ENCODE measurements at places on chromosomes 6 and 20. TPM values are rescaled to one million over a fixed set of nuclear protein-coding genes. Genes with fewer than 3 reads are reported as not detected.

The RHAG gene
- total RNA-seq: not detected

DNA sequence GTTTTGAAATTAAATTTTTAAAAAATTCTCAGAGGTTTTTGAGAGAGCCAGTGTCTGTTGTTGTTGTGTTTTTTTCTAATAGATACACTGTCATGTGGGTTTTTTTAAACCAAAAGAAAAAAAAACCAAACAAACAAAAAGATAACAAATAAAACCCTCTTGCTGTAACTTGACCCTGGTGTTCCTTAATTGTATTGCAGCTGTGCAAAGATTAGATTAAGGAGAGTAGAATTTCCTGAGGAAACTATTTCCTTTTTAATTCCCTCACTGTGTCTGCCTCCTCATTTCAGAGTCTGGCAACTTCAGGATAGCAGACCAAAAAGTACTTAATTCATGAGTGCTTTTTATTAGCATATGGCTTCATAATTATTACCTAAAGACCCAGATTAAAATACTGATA is 281.9 kb downstream of the EPM2A start:
- H3K27ac ChIP-seq: no peak overlapping the region
- no peak overlapping the region for H3K4me3 ChIP-seq
- H3K36me3 ChIP-seq: no peaks in the 10 kb centered on the region
- DNase-seq: no peak

DNA sequence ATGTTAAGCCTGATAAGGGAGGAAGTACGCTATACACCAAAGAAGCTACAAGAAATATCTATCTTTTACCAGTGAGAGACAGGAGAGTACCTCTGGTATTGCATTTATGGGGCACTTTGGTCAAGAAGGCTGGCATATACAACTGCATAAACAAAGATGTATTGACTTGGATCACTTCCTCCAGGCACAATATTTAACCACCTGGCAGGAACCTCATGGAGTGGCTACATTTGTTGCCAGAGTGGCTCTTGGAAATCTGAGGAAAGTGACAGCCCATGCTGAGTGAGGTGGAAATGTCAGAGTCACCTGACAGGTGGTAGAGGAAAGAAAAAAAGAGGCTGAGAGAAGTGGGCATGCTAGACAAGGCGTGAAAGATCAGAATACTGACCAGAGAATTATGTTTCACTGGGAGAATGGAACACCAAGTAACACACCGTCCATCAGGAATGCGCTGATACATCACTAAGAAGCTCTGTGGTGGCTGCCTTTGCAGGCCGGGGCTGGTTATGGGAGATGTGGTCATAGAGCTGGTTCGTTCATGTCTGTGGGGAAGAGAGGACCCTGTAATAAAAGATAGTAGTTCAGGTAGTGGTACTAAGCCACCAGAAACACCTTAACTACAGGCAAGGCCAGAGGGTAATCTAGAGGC is 61.4 kb upstream of the UFL1 start:
- no peaks in the 10 kb centered on the region for H3K4me1 ChIP-seq
- no peak overlapping the region for H3K27ac ChIP-seq
- H3K36me3 ChIP-seq: no peaks in the 10 kb centered on the region
- no peak overlapping the region for H3K4me3 ChIP-seq
- no peak for DNase-seq
- H3K27me3 ChIP-seq: no peaks in the 10 kb centered on the region

DNA sequence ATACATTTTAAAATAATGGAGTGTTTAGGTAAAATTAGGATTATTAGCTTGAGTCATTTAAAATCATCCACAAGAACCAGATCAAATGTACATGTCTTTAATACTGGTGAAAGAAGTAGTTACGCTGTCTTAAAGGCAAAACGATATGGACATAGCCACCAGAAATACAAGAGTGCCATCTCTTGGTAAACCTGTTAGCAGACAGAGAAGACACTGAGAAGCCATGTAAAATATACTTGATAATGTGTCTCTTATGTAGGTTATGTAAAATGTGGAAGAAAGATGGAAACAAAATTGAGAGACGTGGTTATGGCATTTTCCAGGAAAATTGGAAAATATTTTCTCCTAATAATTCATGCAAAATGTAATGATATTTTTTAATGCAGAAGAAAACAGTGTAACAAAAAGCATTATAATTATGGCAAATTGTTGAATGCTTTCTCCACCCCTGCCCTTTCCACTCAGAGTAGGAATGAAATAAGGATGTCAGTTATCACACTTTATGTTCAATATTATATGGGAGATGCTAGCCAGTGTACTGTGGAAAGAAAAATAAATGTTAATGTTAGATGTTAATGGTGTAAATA is 12.2 kb upstream of the SLC17A2 start:
- no peaks in the 10 kb centered on the region for H3K36me3 ChIP-seq
- no peak overlapping the region for H3K4me3 ChIP-seq
- no peak for DNase-seq
- no peaks in the 10 kb centered on the region for H3K27me3 ChIP-seq
- no peak overlapping the region for H3K27ac ChIP-seq

DNA sequence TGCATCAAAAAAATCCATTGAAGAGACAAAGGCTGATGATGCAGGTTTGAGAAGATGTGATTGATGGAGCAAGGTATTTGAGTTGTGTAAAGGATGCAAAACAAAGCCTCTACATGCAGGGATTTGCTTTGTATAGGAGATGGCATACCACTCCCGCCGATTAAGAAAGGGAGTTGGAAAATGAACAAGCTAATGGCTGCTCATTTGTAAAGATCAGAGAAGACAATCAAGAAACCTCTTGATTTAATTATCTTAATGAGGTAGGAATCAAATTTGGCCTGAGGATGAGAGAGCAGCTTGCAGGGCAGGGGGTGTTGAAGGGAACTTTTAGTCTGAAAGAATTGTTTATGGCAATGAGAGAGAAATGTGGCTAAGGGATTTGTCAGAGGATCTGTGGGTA is 448.2 kb upstream of the ADGRB3 start:
- no peaks in the 10 kb centered on the region for H3K36me3 ChIP-seq
- no peak overlapping the region for H3K27ac ChIP-seq
- no peaks in the 10 kb centered on the region for H3K27me3 ChIP-seq

DNA sequence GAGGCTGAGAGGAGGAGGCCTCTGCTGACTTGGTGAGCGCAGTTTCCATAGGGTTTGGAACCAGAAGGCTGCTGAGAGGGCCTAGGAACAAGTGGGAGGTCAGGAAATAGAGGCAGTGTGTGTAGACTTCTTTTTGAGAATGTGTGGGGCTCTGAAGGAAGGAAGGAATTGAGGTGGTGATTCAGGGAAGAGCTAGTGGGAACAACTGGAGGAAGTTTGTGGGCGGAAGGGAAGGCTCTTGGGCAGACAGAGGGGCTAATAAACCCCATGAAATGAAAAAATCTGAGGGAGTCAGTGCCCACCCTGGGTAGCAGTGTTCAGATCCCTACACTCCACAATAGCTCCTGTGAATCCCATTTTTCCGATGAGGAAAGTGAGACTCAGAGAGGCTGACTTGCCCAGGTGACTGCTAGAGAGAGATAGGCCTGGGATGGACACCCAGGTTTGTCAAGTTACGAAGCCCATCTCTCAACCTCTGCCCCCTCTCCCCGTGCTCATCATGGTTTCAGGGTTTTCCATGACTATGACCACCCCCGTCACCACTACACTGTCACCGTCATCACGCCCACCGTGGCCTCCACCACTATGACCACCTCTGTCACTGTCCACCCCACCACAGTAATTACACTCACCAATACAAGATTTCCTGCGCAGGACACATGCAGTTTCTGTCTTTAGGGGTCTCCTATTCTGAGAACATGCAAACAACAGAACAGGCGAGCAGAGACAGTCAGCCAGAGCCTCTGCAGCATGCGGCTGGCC is 106.4 kb downstream of the MRPL14 start:
- H3K27me3 ChIP-seq: no peaks in the 10 kb centered on the region
- DNase-seq: no peak
- no peak overlapping the region for H3K27ac ChIP-seq

- no peak overlapping the region for H3K4me3 ChIP-seq
- H3K4me1 ChIP-seq: no peaks in the 10 kb centered on the region
- no peak overlapping the region for H3K27ac ChIP-seq
- no peaks in the 10 kb centered on the region for H3K36me3 ChIP-seq
Observed at GRCh38 chr6:135920689-135921088, 69.2 kb downstream of the PDE7B start.

DNA sequence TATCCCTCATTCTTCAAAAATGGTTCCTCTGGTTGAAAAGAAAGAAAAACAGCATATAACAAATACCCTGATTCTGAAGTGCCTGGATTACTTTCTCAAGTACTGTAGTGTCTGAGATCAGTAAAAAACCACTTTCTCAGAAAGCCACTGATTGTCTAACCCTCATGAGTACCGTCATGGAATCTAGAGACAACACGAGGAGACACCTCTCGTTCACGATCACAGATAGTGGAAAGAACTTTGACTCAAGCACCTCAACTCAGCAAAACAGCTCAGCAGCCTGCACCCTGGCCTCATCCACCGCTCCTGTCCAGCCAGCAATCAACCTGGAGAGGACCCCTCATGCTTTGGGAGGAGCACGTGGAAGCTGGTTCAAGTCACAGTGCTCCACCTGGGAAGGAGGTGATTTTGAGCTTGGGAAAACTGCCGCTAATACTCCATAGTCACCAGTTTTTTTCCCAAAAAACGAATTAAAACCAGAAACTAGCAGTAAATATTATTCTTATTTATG is 1.0 kb downstream of the SCML4 start:
- DNase-seq: no peak
- no peaks in the 10 kb centered on the region for H3K36me3 ChIP-seq
- H3K27me3 ChIP-seq: no peaks in the 10 kb centered on the region
- H3K4me3 ChIP-seq: no peak overlapping the region
- peaks cover 60% of the 10 kb centered on the region for H3K4me1 ChIP-seq

DNA sequence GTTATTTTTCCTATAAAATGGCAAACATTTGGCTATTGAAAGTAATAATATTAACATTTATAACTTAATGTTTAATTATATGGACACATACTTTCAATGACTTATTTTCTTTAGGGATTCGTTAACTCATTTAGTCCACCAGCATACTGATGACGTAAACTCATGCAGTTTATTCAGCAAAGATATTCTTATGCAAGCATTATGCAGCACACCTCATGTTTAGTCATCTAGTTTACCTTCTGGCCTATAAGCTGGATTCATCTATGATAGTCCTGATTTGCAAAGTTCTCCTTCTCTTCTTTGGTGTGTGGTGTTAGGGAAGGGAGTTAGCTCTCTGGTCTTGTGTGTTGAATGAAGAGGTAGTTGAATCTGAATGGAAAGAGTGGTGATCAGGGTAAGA is 60.0 kb downstream of the OR2J2 start:
- no peaks in the 10 kb centered on the region for H3K27me3 ChIP-seq
- H3K36me3 ChIP-seq: no peaks in the 10 kb centered on the region
- H3K4me1 ChIP-seq: no peaks in the 10 kb centered on the region
- H3K27ac ChIP-seq: no peak overlapping the region

DNA sequence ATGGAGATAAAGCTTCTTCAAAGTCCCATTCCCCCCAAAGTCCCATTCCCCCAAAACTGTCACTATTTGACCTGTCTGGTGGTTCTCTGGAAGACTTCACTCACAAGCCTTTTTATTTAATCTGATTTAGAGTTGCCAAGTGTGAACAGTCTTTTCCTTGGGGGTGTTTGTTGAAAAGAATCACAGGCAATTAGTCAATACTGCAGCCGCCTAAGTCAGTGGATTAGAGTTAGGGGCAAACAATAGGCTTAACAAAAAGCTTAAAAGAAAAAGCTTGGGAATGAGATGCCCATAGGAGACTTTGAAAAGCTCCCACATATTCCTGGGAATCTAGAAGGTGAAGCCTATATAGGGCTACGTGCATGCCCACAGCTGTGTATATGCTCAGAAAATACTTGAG is 8.0 kb upstream of the RIPOR2 start:
- no peak for DNase-seq
- no peaks in the 10 kb centered on the region for H3K36me3 ChIP-seq
- H3K27me3 ChIP-seq: no peaks in the 10 kb centered on the region
- no peak overlapping the region for H3K27ac ChIP-seq
- H3K4me1 ChIP-seq: no peaks in the 10 kb centered on the region

DNA sequence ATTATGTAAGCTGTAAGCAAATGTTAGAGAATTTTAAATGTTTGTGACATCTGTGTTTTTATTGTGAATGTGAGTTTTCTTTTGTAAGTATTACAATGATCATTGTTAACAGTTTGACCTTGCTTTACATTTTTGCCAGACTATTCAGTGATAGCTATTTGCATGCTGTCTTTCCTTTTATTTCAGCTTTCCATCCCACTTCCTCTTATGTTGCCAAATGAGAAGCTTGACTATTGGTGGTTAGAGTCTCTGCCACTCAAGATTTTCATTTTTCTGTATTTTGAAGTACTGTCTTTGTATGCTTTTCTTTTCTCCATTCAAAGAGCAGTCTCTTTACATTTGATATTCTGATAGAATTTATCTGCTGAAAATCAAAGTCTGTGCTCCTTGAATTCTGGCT is 104.1 kb downstream of the PRIM2 start:
- no peaks in the 10 kb centered on the region for H3K27me3 ChIP-seq
- H3K4me1 ChIP-seq: no peaks in the 10 kb centered on the region
- no peak overlapping the region for H3K4me3 ChIP-seq
- H3K27ac ChIP-seq: no peak overlapping the region

Measured in body of pancreas (tissue), 4 donors.